ENCODE measurements at places on chromosomes 1 and 21.

DNA sequence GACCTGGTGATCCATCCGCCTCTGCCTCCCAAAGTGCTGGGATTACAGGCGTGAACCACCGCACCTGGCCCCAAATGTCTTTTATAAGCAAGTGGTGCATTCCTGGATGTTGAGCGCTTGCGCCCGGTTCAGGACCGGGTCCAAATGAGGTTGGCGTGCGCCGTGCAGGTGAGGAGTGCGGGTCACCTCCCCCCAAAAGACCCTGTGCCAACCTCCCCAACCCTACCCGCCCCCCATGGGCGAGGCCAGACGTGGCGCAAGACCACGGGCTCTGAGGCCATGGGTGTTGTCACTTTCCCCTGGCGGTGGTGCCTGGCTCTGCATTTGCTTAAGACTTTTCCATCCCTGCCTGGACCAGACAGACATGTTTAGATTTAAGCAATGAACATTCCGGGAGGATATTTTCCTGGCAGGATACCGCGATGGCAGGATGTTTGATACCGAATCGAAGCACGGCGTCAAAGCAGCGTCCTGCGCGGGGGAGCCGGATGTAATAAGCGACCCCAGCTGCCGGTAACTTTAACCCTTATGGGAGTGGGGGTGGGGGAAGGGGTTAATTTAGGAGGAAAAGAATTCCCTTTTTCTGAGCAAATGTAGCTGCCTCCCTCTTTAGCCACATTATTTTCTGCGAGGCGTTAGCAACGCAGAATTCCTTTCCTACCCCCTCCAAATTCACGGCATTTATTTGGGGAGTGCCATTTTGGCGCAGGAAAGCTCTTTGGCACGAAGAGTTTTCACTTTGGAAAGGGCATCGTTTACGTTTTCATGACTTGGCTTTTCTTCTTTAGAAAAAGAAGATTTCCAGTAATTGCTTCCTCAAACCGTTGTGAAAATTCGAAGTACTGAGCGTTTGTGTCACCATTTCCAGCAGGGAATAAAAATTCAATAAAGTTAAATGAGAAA is 27.8 kb upstream of the RNF187 start:
- peak; percentile 50 for DNase-seq

GRCh38 chr1:171254859-171255258 is 6.6 kb downstream of the FMO1 start:
- DNase-seq = no peak

- DNase-seq = no peak
These were observed 208.4 kb upstream of the C1orf105 start for GRCh38 chr1:172212124-172212523.

DNA sequence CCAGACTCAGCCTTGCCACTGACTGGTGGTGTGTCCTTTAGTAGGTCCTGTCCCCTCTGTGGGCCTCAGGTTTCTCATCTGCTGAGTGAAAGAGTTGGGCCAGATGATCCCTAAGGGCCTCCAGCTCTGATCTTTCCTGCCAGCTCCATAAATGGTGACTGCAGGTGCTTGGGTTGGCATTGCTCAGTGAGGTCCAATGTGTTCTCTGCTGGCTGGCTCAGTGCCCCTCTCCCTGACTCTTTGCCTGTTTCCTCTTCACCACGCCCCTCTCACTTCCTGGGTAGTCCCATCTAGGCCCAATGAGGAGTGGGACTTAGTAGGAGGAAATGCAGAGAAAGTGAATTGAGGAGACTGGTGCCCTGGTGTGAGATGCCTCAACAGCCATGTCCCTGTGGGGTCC is 36.6 kb downstream of the UBE2T start:
- no peak for DNase-seq

- peak; percentile 65 for DNase-seq
These were observed 66.6 kb downstream of the FAM163A start for GRCh38 chr1:179809506-179810366.

- DNase-seq = peak; percentile 34
These were observed 37.1 kb upstream of the ARHGEF10L start for GRCh38 chr1:17502326-17502778.

DNA sequence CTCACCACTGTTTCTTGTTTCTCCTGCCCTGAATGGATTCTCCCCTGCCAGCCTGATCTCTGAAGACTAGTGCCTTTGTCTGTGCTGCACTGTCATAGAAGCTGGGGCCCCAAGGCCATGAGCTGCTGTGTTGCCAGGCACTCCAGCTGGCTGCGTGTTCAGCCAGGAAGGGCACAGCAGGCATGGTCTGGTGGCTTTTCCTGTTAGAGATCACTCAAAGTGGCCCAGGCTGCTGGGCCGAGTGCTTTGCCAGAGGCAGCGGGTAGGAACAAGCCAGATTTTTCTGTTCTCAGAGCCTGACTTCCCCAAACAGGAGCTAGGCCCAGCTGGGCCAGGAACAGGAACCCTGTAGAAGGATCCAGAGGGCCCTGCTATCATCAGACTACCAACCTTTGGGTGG is 5.2 kb downstream of the ADPRS start:
- no peak for DNase-seq

- DNase-seq = no peak
These were observed 2.5 kb upstream of the DHRS3 start for GRCh38 chr1:12620488-12620865.

GRCh38 chr1:243267471-243267880 is 11.6 kb downstream of the SDCCAG8 start:
- no peak for DNase-seq

- DNase-seq = no peak
These were observed 230.4 kb downstream of the PDE4B start for GRCh38 chr1:66022904-66023620.

- no peak for DNase-seq
These were observed 38.6 kb upstream of the GADD45A start for GRCh38 chr1:67646145-67647035.

DNA sequence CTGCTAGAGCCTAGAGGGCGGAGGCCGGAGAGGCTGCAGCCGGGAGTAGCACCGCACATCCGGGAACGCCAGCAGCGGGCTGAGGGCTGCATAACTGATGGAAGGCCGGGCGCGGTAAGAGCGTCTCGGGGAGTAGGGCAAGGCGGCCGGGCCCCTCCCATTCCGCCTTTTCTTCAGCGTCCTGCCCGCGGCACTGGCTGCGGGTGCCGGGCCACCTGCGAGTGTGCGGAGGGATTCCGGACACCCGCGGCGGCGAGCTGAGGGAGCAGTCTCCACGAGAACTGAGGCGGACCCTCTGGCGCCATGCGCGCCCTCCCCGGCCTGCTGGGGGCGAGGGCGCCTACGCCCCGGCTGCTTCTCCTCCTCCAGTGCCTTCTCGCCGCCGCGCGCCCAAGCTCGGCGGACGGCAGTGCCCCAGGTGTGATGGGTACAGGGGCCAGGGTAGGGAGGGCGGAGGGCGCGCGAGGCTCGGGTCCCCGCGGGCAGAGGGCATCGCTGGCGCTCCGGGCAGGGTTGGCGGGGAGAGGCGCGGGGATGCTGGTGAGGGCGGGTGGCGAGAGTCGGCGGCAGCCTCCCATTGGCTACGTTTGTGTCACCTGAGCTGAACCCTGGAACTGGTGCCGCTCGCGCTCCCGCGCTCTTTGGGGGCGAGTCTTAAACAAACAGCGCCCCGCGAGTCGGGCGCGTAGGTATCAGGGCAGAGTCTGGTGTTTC is 334.4 kb downstream of the SRGAP2C start:
- peak; percentile 82 for DNase-seq

DNA sequence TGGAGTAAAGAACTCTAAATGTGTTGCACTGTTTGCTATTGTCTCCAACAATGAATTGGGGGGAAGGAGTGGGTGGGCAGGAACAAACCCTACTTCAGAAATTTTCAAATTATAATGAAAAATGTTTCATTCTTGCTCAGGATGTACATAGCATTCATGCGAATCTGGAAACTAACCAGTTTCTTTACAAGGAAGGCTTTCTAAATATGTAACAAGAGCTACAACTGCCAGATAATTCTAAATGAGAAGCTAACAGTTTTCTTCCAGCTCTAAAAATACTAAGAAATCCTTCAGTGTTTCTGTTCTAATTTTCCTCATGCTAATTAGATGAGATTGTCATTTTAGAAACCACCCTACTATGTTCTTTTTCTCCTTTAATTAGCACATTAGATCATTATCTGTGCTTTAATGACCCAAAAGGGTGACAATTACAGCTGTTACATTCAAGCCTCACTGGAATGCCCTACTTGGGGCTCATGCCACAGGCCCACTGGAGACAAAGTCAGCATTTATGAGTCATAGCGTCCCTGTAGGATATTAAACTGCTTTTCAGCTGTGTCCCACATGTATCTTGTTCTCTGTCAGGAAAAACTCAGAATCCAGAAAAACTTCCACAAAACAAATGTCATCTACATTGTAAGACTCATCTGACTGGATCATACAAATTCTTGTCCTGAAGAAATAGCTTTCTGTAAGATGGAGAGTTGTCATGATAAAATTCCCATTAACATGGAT is 804.6 kb upstream of the CXADR start:
- DNase-seq = no peak

GRCh38 chr1:43445606-43446387 is 7.9 kb downstream of the HYI start:
- DNase-seq = no peak

- DNase-seq = no peak
These were observed 45.2 kb downstream of the EDN2 start for GRCh38 chr1:41439234-41439633.

- no peak for DNase-seq
These were observed 67.1 kb downstream of the ADARB1 start for GRCh38 chr21:45141507-45141906.

DNA sequence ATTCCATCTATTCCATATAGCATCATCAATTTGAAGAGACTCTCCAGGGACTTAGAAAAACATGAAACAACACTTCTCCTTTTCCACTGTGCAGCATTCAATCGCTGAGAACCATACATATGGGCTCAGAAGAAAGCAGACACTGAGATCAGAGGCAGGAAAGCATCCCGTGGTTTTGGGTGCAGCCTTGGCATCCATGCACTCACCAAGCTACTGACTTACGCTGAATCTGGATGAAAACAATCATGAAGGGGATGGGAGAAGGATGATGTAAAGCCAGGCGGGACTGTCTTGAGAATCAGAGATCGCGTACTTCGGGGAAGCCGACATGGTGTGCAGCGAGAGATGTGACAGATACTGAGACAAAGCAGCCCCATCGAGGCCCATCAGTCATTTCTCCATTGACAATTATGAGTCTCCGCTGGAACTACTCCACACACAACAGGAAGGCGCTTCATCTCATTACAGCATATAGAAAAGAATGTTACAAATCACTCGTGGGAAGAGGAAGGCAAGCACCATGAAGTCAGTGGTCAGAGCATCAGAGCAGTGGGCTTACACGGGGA is 2.3 kb upstream of the TIAM1 start:
- no peak for DNase-seq

DNA sequence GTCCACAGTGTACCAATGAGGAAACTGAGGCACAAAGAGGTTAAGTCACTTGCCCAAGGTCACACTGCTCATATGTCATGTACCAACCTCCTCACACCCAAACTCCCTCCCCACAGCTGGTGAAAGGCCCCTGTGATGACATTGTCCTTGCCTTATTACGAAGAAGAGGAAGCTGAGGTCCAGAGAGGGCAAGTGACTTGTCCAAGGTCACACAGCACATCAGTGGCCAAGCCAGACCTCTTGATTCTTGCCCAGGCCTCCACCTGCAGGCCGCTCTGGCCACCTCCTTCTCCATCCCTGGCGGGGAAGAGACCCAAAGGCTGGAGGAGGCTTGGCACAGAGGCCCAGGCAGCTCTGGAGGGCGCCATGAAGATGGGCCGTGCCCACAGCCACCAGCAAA is 492.4 kb downstream of the PTPRU start:
- no peak for DNase-seq

- no peak for DNase-seq
These were observed 232.1 kb downstream of the DUSP10 start for GRCh38 chr1:221509575-221510355.

DNA sequence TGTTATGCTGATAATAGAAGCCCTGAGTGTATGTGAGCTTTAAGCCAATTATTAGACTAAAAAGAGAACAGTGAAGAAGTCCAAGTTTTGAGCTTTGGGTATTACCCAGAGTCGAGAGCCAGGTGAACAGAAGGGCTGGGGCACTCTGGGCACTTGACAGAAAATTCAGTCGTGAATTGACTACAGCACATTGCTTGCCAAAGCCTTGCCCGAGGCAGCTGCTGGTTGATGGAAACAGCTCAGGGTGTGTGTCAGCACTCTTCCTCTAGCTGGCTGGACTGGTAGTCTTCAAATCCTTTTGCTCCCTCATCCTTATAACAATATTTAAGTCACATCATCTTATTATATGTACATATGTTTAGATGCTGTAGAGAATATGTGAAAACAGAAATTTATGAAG is 21.3 kb downstream of the PDE4B start:
- no peak for DNase-seq

DNA sequence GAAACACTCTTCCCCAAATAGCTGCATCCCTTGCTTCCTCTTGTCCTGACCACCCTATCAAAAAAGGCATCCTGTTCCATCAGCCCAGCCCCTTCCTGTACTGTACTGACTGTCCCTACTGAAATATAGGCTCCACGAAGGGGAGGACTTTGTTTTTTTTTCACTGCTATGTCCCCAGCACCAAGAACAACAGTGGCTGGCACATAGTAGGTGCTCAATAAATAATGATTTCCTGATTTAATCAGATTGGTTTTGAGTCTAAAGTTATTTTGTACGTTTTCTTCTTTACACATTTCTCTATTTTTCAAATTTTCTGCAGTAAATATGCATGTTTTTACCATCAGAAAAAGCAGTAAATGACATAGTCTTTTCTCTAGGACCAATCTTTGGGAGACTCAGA is 73.9 kb downstream of the CD58 start:
- DNase-seq = no peak

DNA sequence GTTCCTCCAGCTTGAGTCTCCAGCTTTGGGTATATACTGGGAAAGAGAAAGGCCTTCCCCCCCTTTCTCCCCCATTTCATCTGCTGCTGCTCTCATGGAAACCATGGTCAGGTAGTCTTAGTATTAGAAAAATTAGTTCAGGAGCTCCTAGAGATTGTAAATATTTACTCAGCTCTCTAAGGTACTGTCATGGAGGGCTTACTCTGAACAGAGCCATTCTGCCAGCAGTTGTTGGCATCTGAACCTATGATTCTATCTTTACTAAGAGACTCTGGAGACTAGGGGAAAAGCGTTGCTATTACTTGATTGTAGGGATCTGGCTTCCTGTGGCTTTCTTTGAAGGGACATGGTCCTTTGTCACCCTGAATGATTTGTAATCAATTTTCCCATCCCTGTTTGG is 6.1 kb downstream of the INTS3 start:
- no peak for DNase-seq
